ENCODE measurements at places on chromosomes 7 and 10.

DNA sequence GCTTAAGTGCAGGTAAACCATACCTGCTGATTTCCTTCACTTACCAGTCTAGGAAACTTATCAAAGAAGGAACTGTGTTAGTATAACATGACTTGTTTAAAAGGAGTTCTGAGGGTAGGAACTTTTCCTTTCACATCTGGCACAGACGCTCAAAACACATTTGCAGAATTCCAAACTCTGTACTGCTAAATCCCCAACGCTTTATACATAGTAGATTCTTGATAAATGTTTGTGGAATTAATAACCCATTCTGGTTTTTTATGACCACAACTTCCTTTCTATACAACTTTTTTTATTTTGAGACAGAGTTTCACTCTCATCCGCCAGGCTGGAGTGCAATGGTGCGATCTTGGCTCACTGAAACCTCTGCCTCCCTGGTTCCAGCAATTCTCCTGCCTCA is 7.7 kb upstream of the TRUB1 start:
- DNase-seq: no peak

DNA sequence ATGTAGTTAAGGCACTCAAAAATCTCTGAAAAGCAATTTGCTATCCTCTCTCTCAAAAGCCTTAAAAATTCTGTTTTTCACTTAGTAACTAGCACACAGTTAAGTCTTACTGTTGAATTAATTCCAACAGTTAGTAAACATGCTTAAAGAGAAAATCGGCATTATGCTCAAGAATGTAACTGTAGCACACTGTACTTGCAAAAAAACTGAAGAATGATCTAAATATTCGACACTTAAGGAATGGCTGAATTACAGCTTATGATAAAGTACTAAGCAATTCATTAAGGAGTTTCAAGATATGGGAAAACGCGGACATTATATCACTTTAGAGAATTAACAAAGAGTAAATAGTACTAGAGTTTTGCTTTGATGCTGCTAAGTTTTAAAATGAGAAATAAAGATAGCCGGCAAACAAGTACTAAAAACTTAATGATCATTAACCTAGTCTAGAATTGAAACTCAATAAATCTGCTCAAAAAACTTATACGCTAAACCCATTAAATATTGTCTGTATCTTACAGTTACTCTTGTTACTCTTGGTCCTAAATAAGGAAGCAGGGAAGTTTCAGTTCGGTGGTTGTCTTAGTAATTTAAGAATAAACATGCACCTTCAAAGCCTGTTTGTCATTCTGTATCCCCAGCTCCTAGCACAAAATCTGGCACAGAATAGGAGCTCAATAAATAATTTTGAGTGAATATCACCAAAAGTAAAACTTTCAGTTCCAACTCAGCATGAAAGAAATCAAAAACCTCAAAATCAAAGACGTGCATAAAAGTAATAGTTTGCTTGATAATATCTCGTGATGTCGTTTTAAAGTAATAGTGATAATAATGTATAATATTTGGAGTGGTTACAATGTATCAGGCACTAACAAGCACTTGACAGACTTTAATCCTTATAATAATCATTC is 1.2 kb downstream of the TRDMT1 start:
- DNase-seq: peak; percentile 36

- no peak for DNase-seq
Measured at GRCh38 chr7:141584935-141585334, 33.7 kb downstream of the AGK start.

GRCh38 chr7:155001756-155002410 is 1.0 kb downstream of the PAXIP1 start:
- DNase-seq: peak; percentile 13

- no peak for DNase-seq
Measured at GRCh38 chr7:44729949-44730590, 18.6 kb upstream of the ZMIZ2 start.

DNA sequence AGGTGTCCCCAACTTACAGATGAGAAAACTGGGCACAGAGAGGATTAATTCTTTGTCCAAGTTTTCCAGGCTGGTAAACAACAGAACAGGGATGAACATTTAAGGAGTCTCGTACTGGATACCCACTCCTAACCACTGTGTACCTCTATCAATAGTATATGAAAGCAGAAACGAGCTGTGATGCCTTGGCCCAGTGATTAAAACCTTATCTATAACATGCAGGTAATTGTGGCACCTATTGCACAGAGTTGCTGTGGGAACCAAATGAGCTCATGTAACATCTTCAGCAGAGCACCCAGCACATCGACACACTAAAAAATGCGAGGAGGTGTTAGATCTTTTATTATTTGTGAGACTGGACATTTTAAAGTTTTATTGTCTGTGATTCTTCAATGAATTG is 1.6 kb downstream of the TMEM273 start:
- DNase-seq: no peak

DNA sequence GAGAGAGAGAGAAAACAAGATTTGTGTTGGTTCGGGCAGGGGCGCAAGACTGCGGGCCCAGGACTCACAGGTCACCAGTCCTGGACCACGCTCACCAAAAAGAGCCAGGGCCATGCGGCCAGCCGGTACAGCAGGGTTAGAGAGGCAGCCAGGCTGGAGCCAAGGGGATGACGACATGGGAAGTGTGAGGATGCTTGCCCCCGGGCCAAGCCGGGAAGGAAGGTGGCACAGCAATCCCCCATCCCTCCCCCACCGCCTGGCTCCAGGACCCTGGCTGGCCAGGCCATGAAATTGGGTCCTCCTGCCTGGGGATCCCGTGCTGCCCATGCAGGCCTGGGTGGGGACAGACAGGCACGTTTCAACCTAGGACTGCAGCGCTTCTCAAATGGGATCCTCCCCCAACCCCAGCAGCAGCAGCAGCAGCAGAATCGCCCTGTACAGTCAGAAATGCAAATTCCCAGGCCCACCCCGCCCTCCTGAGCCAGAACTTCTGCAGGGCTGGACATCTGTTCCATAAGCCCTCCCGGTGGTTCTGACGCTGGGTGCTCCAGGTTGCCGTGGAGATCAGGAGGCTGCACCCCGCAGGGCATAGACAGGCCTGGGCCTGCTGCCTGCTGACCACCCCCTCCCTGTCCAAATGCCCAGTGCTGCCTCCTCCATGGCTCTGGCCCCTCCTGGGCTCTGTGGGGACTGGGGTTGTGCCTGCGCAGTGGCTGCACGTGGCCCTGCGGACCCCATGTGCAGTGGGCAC is 35.0 kb downstream of the YKT6 start:
- no peak for DNase-seq

- peak; percentile 0 for DNase-seq
Measured at GRCh38 chr7:18087687-18088078, 60.0 kb upstream of the PRPS1L1 start.

DNA sequence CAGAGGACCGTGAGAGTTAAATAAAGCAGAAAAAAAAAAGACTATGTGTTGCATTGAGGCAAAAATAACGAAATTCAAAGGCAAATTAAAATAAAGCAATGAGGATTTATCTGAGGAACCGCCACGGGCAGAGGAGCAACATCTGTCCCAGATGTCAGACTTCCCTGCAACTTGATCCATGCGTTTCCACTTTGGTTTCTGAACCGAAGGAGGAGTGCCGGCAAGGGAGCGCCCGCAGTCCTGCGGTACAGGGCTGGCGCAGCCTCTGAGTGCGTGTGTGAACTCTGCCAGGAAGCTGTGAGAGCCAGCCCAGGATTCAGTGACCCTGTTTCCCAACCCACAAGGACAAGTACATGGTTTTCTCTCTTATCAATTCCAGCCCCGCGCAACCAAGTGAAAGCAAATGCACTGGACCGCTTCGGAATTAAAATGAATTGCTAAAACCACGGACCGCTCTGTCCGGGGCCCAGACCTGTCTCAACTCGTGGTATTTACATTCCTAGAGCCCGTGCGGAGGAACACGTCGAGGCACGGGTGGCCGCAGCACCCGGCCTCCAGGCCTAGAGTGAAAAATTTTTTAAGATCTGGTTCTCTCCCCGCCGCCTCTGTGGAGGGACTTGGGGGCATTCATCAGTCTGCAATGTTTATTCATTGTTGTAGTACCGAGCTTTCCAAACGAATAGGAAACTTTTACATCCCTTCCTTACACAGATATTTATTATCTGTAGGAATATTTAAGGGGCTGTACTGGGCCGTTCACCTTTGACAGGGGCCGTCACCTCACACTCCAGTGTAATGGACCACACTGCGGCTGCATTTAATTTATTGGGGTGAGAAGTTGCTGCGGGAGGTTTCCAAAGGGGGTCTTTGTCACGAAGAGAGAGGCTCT is 291.5 kb upstream of the NFE2L3 start:
- peak; percentile 44 for DNase-seq

- DNase-seq: no peak
Measured at GRCh38 chr7:103689255-103689654, 243.2 kb upstream of the SLC26A5 start.

DNA sequence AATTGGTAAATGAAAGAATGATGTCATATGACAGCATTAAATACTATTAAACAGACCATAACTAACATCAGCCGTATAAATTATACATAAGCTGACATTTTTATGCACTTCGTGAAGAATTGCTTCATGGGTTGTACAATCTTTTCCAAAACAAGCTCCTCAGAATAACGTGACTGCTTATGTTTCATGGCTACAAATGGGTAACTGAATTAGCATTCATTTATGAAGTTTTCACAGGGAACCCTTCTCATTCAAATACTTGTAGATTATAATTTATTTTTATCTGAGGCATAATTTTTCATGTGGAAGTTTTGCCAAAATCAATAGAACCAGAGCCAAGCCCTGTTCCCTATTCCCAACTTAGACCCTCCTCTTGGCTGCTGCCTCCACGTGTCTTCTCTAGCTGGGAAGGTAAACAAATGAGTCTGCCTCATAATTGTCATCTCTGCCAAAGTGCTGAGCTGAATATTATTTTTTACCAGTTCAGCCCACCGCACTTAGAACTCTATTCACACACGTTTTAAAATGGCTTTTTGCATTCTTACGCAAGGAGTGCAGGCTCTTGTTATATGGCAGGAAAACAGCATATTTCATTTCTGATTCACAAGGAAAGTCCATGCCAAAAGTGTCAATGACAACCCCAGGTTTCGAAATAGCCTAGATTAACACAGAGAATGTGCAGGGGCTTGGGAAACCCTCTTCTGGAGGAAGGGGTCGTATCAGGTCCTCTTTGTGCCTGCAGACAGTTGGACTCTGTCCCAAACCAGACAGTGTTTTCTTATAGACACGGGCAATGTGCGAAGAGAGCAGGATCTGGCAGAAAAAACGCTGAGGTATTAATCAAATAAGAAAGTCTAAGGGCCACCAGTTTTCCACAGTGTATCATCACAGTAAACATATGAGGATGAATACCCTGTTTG is 370.7 kb upstream of the MGMT start:
- DNase-seq: peak; percentile 93

DNA sequence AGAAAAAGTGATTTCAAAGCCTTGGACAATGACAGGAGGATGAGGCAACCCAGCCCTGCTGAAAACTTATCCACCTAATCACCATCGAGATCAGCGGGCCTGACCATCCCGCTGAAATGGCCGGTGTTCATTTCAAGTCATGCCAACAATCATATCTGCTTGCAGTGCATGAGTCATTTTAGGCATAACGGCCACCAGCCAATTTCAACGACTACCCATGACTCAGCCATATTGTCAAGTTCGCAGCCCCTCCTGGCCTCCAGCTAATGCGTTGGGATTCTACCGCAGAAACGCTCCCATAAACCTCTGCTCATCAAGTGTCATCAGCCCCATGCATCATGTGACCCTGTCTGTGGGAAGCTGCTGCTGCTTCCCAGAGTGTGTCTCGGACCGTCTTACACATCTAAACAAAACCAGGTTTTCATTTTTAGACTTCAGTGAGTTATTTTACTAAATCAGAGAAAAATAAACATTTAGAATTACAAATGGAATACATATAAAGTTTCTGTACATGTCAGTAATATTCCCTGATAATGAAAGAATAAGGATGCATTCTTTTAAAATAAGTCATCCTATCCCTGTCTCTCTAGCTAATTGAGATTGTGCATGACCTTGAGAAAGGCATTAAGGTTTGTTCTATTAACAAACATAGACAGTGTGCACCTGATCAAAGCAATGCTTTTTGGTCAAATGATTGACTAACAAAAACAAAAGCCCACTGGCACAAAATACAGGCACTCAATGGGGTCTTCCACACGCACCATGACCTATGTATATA is 188.9 kb downstream of the ADAM12 start:
- peak; percentile 97 for DNase-seq

DNA sequence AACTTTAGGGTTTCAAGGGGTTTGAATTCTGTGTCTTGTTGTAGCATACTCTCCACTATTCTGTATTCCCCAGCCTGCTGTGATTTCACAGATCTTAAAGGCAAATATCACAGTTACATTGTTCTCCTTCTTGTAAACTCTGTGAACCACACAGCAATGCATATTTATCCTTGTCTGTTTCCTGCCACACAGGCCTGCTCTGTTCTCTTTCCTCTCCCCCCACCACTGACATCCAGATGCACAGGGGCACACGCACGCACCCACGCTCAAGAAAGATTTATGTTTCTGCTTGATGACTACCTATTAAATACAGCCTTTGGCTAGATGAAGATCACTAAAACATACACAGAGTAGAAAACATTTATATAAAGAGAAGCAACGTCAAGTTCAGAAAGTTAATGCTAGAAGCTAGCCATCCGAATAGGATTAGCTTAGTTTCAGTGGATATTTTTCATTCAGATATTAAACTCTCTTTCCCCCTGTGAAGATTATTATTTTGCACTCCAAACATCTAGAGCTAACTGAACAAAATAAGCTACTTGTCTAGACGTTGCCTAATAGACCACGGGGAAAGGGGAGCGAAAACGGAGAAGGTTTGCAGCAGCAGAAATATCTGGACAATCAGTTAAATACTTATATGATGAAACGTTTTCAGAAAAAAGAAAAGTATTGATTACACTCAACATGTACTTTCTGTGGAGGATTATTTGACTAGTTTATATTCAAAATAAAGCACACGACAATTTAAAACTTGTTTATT is 193.1 kb upstream of the SEMA3C start:
- DNase-seq: peak; percentile 39

- no peak for DNase-seq
Measured at GRCh38 chr10:97468162-97468561, 22.2 kb downstream of the ZDHHC16 start.

- DNase-seq: no peak
Measured at GRCh38 chr7:114934086-114934485, 12.2 kb downstream of the MDFIC start.

All from choroid plexus epithelial cell (primary cell).